ENCODE measurements at places on chromosomes 4 and X.

GRCh38 chr4:139721789-139722188 lies 56.2 kb downstream of the MGST2 start:
- no peak for DNase-seq

GRCh38 chr4:152424977-152425376 lies 110.9 kb downstream of the FBXW7 start:
- DNase-seq = no peak

- no peak for DNase-seq
Measured at GRCh38 chr4:150501983-150502382, 80.0 kb upstream of the MAB21L2 start.

- no peak for DNase-seq
Measured at GRCh38 chrX:13836575-13836974, 19.7 kb upstream of the GPM6B start.

GRCh38 chr4:157980158-157980557 lies 192.7 kb downstream of the GASK1B start:
- no peak for DNase-seq

Data from activated naive CD4-positive, alpha-beta T cell treated with anti-CD3 and anti-CD28 coated beads, Interleukin-2, amount 50 U/mL, for 72 hours (primary cell).